ENCODE measurements at places on chromosomes 16 and 17. TPM values are rescaled to one million over a fixed set of nuclear protein-coding genes. Genes with fewer than 3 reads are reported as not detected.

Gene ADGRG3
- polyA plus RNA-seq, result 0.60 TPM

Gene NRN1L
- 0.60 TPM for polyA plus RNA-seq

Gene SCRN2
- polyA plus RNA-seq, result 32.5 TPM

Gene PPM1E
- 0.58 TPM for polyA plus RNA-seq

- no peak for DNase-seq
Observed at GRCh38 chr16:20073203-20074098, at the start of gene GPR139. GPR139 (minus strand) TSS chr16:20073890; CDS start chr16:20073616, 274 bp downstream.

DNA sequence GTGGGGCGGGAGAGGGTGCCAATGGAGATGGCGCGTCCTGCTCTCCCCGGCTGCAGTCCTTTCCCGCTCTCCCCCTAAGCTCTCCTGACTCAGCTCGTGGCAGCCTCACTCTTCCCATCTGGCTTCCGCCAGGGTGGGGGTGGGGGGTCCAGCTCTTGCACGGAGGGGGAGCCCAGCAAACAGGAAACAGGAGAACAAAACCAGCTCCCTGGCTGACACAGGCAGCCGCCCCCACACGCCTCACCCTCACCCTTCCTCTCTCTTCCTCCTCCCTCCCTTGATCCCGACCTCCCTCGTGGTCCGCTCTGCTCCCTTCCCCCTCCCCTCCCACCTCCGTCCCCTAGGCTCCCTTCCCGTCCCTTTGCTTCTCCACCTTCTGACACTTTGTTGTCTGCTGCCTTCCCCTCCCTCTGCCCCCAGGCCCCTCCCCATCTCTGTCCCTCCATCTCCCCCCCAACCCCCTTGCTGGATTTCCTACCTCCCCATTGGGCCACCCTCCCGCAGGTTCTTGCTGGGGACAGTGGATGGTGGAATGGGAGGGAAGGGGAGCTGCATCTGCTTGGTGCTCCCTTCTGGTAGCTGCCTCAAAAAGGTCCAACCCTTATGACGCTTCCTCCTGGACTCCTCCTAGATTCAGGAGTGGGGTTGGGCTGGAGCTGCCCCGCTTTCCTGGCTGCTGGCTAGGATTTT lies 23.7 kb downstream of the ARHGAP23 start:
- peak; percentile 67 for DNase-seq

GRCh38 chr16:66689282-66689681 lies 7.3 kb downstream of the CMTM4 start:
- no peak for DNase-seq

DNA sequence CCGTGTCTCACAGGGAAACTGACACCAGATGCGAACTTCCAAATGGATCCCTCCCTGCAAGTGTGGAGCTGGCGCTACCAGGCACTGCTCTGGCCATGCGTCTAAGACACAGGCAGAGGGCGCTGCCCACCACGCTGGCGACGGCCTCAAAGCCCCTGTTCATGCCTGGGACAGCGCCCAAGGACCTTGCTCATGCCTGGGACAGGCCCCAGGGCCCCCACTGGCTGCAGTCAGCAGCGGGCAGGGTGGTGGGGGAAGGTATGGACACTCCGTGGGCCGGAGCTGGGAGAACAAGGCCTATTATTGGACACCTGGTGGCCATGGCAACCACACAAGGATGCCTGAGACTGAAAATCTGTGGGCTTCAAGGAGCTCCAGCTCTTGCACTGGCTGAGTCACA lies 8.8 kb downstream of the ZG16B start:
- peak; percentile 55 for DNase-seq

DNA sequence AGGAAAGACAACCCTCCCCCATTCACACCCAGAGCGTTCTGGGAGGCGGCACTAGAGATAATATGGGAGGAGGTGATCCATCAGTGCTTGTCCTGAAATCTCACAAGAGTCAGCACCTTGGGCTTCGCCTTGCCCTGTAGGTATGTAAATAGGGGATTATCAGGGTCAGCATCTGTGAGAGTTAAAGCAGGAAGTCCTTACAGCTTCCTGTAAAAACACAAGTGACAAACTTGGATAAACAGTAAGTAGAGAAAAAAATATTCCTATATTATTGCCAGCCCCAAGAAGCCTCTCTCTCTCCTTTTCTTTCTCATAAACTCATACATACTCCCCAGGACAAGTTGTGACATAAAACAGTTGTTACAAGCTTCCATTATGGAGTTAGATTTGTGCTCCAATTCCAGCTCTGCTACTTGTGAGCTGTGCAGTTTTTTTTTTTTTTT lies 187.7 kb downstream of the MAF start:
- DNase-seq, result no peak

DNA sequence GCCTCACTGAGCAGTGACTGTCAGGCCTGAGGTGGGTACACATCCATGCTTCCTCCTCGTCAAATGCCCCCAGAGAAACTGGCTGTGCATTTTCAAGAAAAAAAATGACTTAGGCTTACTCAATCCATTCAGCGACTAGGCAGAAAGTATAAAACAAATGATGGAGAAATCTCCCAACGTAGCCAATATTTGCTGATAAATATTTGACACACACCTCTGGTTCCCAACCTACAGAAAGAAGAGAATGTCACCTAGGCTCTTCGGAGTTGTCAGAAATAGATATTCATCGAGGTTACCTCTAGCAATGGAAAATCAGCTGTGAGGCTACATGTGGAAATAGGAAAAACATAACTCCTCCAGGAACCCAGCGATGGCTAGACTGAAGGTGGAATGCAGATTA lies 12.4 kb upstream of the TOM1L1 start:
- DNase-seq, result no peak

Measured in right lung (tissue), 10 donors.